ENCODE measurements at places on chromosomes 4 and X. TPM values are rescaled to one million over a fixed set of nuclear protein-coding genes. Genes with fewer than 3 reads are reported as not detected.

The MAGEA2B gene
- not detected for total RNA-seq

The CLDN2 gene
- not detected for total RNA-seq

The SLITRK4 gene
- total RNA-seq = 1.1 TPM

The LRP2BP gene
- total RNA-seq = 2.9 TPM

The DCAF12L1 gene
- total RNA-seq = not detected

The DUSP21 gene
- total RNA-seq = not detected

The TEX28 gene
- total RNA-seq = not detected

The CTAG1A gene
- total RNA-seq = not detected

The MAGEA8 gene
- total RNA-seq = not detected

The MAGEC1 gene
- not detected for total RNA-seq

The MTMR8 gene
- total RNA-seq = 0.58 TPM

The DCAF16 gene
- total RNA-seq = 21.7 TPM

The NXF2B gene
- not detected for total RNA-seq

The HSFX4 gene
- not detected for total RNA-seq

The TRPC5OS gene
- total RNA-seq = 0.14 TPM

The SOX3 gene
- not detected for total RNA-seq

The TLR3 gene
- 6.4 TPM for total RNA-seq

The UNC5C gene
- 7.7 TPM for total RNA-seq

The FGFBP1 gene
- total RNA-seq = 0.25 TPM

The SMIM14 gene
- 25.5 TPM for total RNA-seq

The NAA11 gene
- not detected for total RNA-seq

The REELD1 gene
- not detected for total RNA-seq

The FAM9C gene
- total RNA-seq = not detected

The LIMCH1 gene
- 184 TPM for total RNA-seq

The RAB9B gene
- 21.9 TPM for total RNA-seq

The ZDHHC15 gene
- 4.6 TPM for total RNA-seq

The NAT8L gene
- total RNA-seq = 2.9 TPM

The DCAF4L1 gene
- total RNA-seq = 0.17 TPM

The SMIM31 gene
- total RNA-seq = not detected

The MAGEA11 gene
- total RNA-seq = not detected

The SEPTIN11 gene
- total RNA-seq = 32.3 TPM

The CT47A1 gene
- not detected for total RNA-seq

The CXCL1 gene
- 7.4 TPM for total RNA-seq

The CCSER1 gene
- total RNA-seq = 9.8 TPM

The SMIM10 gene
- 11.1 TPM for total RNA-seq

The KCNE5 gene
- 0.40 TPM for total RNA-seq

All from right cardiac atrium (tissue), 5 donors.